ENCODE measurements at places on chromosomes 5 and 9.

GRCh38 chr9:68640421-68641089, 64.5 kb upstream of the PIP5K1B start:
- no peak for DNase-seq

- DNase-seq: no peak
Observed at GRCh38 chr5:128083811-128084227, 253 bp downstream of the SLC12A2 start.

DNA sequence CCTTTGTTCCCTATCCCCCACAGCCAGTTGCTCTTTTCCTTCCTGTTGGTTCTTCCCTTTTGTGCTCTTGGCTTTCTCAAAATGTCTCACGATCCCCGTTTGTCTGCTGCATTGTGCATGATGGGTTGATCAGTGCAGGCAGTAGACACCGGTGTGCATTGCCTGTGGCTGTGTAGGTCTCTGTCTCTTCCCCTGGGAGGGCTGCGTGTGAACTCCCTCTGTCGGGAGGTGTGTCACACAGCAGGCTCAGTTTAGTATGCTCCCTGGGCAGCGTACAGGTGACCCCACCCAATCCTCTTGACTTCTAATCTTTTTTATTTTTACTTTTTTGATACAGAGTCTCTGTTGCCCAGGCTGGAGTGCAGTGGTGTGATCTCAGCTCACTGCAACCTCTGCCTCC, 265.3 kb downstream of the FSTL4 start:
- DNase-seq: no peak

DNA sequence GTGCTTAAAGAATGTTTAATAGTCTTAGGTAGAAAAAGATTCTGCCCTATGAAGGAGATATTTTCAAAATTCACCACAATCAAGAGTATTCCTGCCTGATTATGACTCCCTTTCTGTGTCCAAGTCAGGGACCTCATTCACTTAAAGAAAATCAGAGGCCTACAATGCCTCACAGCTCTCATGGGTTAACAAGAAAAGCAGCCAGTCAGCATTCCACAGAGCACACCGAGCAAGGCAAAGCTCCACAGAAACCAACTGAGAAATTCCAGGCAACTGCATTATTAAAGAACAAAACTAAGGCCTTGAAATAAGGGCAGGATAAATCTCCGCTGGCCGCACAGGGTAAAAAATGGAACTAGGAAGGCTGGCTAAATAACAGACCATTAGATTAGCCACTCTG, 161.1 kb downstream of the TARS1 start:
- DNase-seq: no peak

DNA sequence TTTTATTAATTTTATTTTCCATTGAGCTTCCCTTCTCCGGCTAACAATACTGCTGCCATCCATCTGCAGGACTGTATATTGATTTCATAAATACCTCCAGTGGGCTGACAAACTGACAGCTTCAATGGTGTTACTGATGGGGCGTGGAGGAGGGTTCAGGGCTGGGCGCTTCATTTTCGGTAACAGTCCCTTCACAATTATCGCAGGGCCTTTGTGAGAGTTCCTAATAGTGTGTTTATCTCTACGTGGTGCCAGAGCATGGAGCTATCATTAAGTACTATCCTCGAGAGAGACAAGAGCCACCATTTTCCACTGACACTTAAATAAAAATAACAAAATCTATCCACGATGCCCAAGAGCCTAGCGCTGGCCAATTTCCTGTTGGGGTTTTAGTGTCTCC, 307.0 kb upstream of the PANK3 start:
- no peak for DNase-seq

DNA sequence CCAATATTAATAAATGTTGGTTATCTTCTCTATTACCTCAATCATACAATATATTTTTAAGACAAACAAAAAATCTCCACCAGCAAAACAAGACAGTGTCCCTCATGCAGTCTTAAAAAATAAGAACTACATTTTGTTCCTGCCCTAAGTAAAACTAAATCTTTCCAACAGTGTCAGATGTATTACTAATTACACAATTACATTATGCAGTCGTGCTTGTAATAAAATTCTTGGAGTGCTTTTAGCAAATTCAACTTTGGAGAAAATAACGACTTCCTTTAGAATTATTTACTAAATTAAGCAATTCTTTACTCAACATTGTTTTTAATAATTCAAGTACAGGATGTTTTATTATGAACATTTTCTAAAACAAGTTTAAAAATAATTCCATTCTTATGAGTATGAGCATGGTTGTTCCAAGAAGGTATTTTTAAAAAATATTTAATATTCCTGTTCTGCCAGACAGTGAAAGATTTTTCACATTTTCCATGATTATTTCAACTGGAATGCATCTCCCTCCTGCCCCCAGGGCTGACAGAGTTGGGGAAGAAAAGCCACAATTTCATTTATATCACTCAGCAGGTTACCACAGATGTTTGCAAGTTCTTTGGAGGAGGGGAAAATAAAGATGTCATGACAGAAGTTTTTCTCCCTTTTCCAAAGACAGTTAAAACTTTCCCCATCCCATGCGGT, 137.9 kb downstream of the FAM114A2 start:
- DNase-seq: no peak

GRCh38 chr5:170076211-170076610, 29.5 kb upstream of the FOXI1 start:
- no peak for DNase-seq

DNA sequence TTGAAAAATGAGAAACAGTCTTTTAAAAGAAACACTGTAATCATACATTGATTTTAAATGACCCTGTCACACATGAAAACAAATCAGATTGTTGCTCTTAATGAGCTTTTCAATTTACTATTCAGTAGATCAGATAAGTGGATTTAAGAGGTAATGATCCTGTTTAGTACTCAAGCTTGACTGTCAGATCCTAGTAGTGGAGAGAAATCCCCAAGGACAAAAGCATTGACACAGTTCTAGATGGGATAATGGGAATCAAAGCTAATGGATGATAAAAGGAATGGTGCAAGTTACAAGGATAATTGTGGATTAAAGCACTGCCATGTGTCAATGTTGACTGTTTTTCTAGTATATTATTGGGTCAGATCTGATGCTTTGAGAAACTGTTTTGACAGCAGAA, 142.3 kb upstream of the TLX3 start:
- DNase-seq: no peak

- DNase-seq: no peak
Observed at GRCh38 chr5:144566747-144567420, 396.2 kb downstream of the KCTD16 start.

GRCh38 chr5:52359261-52359660, 428.5 kb upstream of the ITGA1 start:
- DNase-seq: no peak

DNA sequence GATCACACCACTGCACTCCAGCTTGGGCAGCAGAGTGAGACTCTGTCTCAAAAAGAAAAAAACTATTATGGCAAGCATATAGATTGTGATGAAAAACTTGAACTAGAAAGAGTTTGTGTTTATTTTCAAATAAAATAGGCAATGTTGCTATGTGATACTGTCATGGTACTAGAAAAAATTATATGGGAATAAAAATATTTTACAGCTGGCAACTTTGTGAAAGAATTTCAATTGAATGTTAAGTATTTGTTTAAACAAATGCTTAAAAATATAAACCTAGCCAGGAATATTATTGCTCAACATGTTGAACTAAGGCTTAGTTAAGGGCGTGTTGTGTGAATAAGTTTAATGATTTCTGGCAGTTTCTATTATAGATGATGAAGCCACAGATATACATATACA, 31.7 kb downstream of the HSDL2 start:
- DNase-seq: no peak

DNA sequence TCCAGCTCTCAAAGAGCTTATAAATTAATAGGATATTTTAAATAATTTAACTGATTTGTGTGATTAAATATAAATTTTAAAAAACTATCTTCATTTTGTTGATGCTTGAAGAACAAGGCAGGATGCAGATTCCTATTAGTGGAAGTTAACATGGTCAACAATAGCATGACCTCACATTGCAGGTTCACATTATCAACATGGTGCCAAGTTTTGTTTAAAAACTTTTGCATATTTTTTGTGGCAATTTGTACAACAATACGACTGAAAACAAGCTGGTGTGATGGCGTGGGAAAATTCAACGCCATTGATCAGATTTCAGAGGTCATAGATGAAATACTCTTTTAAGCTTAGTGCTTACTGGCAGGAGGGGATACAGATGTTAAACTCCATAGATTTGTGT, 114.1 kb upstream of the MYO10 start:
- no peak for DNase-seq

GRCh38 chr5:19782566-19782965, 205.4 kb downstream of the CDH18 start:
- DNase-seq: no peak

All from activated T-cell treated with anti-CD3 and anti-CD28 coated beads, Interleukin-2, amount 50 U/mL, for 4 hours (primary cell).